ENCODE measurements at places on chromosomes 2 and 18.

- no peak for DNase-seq
Observed at GRCh38 chr2:132837769-132838168, 167.8 kb upstream of the LYPD1 start.

GRCh38 chr2:233981574-233982420 is 64.6 kb downstream of the TRPM8 start:
- no peak for DNase-seq

GRCh38 chr18:39521164-39521563 is 1955.6 kb upstream of the CELF4 start:
- DNase-seq = no peak

DNA sequence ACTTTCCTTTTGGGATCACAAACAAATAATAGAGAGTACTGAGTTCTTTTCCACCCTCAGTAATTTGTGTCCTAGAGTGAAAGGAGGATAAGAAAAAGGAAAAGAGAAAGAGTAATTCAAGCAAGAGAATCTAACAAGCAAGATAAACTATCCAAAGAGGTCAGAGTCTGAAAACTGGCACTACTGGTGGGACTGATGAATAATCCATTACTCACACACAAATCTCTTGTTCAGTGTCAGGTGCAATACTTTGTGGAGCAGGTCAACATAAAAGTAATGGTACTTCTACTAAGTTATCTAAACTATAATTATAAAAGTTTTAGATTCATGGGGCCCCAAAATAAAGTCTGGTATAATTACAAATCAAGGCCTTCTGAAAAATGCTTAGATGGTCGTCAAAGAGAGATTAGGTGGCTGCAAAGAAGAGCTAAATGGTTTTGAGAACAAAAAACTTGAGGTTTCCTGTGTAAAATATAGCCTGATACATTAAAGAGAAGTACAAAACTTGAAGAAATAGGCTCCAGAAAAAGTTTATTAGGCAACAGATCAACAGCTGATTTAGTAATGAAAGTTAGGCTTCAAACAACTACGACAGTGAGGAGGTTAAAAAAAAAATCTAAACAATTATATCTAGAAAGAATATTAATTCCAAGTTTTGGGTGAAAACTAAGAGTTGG is 109.4 kb downstream of the BAZ2B start:
- no peak for DNase-seq

GRCh38 chr2:46434851-46435273 is 44.5 kb upstream of the TMEM247 start:
- no peak for DNase-seq

- peak; percentile 82 for DNase-seq
Observed at GRCh38 chr2:235614900-235615712, 121.3 kb downstream of the AGAP1 start.

- DNase-seq = no peak
Observed at GRCh38 chr2:72921088-72921851, 4.0 kb downstream of the EMX1 start.

GRCh38 chr2:182581196-182581935 is 134.7 kb upstream of the DNAJC10 start:
- no peak for DNase-seq

- DNase-seq = no peak
Observed at GRCh38 chr2:101781326-101781725, 83.8 kb downstream of the MAP4K4 start.

DNA sequence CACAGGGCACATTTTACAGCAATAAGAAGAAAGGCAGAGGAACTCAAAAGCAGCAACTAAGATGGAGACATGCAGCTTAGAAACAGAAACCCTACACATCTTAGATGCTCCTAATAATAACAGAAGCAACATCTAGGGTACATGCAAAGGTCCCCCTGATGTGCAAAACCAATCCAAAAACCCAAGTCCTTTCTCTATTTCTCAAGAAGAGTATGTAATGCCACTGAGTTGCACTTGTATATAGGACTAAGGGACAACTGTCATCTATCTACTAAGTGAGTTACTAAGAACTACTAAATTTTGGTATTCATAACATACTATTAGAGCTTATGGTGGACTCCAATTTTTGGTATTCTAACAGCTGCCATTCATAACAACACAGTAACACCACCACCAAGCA is 28.4 kb downstream of the HNRNPLL start:
- DNase-seq = no peak

- DNase-seq = no peak
Observed at GRCh38 chr18:80034852-80035406, 695 bp downstream of the RBFA start.

GRCh38 chr2:105437708-105438103 is 38.9 kb upstream of the FHL2 start:
- DNase-seq = no peak

- DNase-seq = no peak
Observed at GRCh38 chr2:193793914-193794313, 1599.2 kb upstream of the TMEFF2 start.

DNA sequence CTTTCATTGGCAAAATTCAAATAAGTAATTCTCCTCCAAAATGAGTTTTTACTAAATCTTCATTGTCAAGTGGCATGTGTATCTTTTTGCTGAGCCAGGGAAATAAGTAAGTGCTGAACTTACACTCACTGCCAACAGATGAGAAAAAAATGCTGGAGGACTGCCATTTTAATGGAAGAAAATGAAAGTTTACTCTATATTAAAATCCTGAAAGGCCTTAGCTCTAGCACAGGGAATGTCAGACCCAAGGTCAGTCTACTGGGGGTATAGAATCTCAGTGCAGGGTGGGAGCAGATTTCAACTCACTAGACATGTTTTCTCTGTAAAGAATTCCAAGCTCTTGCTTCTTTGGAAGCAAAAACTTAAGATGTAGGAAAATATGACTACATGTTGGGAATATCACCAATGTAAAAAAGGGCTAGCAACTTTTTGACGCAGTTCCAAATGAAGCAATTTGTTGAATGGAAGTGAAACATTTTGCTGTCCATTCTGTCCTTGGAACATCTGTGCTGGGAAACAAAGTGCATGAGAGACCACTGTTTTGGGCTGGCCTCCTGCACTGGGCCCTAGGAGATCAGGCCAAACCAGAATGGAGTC is 127.0 kb downstream of the ST6GAL2 start:
- no peak for DNase-seq

- no peak for DNase-seq
Observed at GRCh38 chr2:6290217-6291015, 575.3 kb downstream of the CMPK2 start.

DNA sequence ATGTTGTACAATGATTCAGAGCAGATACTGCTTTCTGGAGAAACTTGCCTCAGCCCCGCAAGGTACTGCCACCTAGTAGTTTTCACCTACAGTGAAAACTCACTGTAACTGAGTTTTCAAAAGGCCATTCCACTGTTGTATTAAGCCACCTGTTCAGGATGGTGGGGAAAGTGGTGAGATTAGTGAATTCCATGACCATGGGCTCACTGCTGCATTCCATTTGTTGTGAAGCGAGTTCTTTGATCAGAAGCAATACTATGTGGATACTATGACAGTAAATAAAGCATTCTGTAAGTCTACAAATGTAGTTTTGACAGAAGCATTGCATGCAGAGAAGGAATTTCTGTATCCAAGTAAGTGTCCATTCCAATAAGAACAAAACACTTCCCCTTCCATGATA is 113.6 kb downstream of the LAMA3 start:
- DNase-seq = no peak

DNA sequence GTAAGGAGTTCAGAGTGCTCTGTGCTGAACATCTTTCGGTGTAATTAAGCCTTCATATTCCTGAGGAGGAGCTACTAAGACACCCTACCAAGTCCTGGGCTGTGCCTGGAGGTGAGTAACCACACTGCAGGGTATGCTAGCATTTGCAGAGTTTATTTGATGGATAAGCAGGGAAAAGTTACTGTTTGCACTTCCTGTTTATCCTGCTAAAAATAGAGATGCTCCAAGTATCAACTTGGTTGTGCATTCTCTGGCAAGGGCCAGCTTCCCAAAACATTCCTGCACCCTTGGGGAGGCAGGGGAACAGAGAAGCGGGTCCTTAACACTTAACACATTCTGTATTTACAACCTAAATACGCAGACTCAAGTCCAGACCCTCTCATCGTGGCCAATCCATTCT is 49.8 kb downstream of the PARD6G start:
- DNase-seq = no peak

- DNase-seq = no peak
Observed at GRCh38 chr18:47846431-47846830, 84.0 kb downstream of the SMAD2 start.

DNA sequence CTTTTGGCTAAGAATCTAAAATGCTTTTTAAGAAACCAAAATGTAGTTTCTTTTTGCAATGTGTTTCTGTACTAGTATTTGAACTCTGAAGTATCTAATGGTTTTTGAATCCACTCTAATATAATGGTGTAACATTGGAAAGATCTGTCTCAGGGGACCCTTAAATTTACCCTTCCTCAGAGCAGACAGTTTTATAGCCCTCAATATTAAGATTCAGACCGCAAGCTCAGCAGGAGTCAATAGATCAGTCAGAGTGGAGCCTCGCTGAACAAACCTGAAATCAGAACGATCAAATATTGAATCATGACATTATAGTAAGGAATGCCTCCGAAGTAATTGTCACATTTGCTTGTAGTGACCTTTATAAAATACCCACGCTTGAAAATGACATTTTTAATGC is 18.3 kb downstream of the SGPP2 start:
- DNase-seq = no peak

DNA sequence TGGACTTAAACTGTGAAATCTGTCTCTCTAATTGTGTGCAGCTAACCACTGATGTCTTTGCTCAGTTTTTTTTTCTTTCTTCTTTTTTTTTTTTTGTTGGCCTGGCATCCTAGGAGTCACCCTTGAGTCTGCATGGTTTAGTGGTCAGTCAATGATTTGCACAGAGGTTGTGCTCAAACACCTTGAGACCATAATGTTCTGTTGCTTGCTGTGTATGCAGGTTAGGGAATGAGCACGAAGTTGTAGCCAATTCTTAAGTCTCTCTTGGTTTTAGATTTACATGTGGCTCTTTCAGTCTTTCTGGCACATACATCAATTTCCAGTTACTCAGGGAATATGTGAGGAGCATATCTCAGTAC is 16.7 kb downstream of the PLB1 start:
- no peak for DNase-seq

GRCh38 chr18:62101321-62101721 is 85.5 kb downstream of the PIGN start:
- no peak for DNase-seq

- DNase-seq = no peak
Observed at GRCh38 chr2:46259777-46260168, 37.4 kb upstream of the EPAS1 start.

DNA sequence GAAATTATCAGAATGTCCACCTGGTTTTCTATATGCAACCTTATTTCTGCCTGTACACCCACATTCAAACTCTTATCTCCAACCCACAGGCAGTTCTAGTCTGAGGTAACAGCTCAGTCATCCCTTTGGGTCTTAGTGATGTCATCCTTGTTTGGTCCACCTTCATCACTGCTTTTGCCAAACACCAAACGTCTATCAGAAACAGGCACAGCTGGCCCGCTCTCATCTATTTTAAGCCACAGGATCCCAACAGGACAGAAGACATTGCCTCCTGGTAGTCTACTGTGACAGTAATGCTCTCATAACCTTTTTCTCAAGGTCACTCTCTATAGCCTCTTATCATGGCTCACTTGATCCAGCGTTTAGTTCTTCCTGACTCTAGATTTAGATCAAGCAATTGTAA is 99.0 kb upstream of the CHAC2 start:
- DNase-seq = no peak

- DNase-seq = no peak
Observed at GRCh38 chr2:212730994-212731393, 192.4 kb upstream of the ERBB4 start.

DNA sequence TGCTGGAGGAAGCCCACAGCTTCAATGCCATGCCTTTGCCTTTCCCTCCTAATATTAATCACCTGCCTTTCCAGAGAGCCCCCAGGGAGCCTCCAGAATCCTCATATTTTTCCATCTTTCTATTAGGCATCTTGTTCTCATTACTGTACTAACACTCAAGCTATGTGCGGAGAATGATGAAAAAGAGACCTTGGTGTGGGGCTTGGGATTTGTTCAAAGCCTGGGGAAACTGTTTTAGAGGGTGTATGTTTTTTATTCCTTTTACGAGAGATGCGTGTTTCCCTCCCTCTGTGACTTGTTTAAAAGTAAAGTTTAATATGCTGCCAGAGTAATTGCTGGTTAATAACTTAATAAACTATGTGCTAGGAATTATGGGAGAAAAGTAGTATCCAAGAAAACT is 102.4 kb upstream of the ZFP36L2 start:
- no peak for DNase-seq

DNA sequence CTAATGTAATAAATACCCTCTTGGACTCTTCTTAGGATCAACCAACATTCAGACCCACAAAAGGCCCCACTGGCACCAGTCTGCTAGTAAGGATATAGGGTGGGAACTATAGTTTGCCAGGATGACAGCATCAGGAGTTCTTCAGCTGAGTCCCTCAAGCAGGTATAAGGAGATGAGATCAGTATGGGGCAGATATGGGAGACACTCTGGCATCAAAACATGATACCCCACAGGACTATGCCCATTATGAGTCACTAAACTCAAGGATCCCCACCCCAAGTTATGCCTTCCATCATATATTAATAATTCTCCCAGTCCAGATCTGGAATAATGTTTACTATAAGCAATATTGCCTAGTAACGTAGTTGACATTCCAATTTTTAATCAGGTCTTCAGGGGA is 83.1 kb upstream of the CCDC141 start:
- DNase-seq = no peak

DNA sequence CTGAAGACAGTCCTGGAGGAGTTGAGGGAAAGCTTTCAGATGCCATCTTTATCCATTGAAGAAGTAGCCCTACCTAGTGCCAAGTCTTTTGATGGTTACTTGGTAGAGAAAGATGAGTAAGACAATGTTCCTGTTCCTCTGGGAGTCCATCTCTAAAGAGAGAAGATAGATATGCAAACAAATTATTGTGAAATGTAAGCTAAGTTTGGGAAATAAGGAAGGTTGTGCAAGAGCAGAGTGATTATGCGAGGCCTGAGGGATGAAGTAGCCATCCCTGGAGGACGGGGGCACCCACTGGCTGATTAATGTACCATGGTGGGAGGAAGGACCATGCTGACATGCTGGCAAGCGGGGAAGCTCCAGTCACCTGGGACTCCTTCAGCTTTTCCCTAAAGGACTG is 994 bp upstream of the DTNA start:
- no peak for DNase-seq

GRCh38 chr2:234139755-234140154 is 89.3 kb downstream of the SPP2 start:
- DNase-seq = no peak

DNA sequence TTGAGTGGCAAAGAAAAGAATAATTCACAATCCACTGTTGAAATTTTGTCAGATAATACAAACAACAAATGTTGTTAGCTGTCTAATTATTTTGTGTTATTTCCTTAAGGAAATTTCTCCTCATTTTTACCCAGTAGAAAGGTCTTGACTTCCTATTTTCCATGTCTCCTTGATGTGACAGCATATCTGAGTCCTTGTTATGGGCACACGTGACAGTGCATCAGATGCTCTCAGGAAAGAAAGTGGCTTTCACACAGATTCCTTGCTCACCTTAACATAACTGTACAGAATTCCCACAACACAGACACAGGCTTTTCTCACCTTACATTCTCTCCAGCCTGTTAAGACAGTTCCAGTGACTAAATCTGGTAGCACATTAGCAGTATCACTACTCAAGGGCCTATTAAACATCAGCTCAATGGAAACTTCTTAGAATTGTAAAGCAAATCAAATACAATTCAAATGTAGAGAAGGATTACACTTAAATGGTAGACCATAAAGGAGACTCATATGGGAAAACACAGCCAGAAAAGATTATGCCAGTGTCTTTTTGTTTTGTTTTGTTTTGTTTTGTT is 30.2 kb upstream of the GPR55 start:
- DNase-seq = no peak

Data from hypothalamus (tissue), 51 donors.